Activated CD4-positive, alpha-beta T cell treated with anti-CD3 and anti-CD28 coated beads, Interleukin-2, amount 10 ng/mL, durations not matched to agents 7 days and 5 days (primary cell): ENCODE measurements at places on chromosomes 16 and 17.

DNA sequence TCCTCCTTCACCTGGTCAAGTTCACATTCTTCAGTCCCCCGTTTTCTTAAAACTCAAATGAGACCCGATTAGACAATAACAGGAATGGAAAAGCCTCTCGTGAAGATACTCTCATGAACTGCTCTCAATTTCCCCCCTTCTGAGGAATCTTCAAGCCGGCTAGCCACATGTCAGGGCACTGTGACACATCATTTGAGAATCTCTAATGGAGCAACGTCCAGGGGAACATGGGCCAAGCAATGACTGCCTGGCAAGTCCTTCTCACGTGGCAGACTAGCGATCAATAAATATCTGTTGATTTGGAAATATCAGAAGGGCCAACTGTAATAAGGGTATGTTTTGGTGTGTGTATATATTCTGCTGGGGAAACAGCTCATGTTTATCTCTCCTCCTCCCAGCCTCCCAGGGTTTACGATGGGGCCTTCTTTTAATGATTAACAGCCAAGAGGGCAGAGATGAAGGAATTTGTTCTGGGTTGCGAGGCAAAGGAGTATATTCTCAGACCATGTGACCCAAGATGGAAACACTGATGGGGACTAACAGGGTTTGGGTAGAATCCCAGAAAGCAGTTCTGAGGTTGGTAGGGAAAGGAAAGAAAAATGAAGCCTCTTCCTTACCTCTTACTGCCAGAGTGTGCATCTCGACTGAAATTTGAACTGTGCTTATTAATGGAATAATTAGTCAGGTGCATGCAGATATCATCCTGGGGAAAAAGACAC lies 21.4 kb downstream of the TTLL6 start:
- no peak for DNase-seq

- DNase-seq: no peak
Measured at GRCh38 chr16:4803401-4803844, 990 bp upstream of the ROGDI start.

DNA sequence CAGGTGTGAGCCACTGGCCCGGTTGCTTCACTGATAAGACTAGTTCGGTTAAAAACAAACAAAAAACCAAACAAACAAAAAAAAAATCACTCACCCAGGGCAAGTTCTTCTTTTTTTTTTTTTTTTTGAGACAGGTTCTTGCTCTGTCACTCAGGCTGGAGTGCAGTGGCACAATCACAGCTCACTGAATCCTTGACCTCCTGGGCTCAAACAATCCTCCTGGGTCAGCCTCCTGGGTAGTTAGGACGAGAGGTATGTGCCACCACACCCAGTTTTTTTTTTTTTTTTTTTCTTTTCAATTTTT lies 119.5 kb upstream of the CORO6 start:
- DNase-seq: no peak

DNA sequence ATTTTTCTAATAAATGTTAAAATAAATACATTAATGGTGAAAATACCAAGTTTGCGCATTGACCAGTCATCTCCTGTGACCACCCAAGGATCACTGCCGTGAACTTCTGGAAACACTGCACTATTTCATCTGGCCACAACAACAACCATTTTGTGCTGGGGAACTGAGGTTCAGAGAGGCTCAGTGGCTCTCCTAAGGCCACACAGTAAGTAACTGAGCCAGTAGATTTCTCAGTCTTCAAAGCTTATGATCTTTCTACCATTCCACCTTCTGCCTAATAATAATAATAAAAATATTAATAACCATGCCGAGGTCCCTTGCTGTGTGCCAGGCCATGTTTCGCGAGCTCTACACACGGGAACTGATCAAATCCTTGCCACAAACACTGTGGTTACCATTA lies 182.0 kb downstream of the IRF8 start:
- DNase-seq: no peak
